ENCODE measurements at places on chromosomes 5 and 9.

GRCh38 chr9:26940779-26941178, 6.3 kb downstream of the PLAA start:
- no peak for DNase-seq

DNA sequence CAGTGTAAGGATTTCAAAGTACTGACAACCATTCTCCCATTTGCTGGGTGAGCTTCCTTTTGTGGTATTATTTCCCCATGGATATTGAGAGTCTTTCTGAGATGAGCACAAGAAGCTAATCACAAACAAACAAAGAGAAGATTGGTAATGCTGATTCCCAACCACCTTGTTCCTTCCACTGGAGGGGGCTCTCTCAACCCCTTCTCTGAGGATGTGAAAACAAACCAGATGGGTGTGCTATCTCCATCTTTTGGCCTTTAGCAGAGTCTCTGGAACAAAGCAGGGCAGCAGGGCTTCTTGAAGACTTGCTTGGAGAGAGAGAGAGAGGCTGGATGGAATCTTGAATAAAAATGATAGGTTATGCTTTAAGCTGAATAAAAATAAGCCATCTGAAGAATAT, 576.7 kb upstream of the ZNF462 start:
- no peak for DNase-seq

DNA sequence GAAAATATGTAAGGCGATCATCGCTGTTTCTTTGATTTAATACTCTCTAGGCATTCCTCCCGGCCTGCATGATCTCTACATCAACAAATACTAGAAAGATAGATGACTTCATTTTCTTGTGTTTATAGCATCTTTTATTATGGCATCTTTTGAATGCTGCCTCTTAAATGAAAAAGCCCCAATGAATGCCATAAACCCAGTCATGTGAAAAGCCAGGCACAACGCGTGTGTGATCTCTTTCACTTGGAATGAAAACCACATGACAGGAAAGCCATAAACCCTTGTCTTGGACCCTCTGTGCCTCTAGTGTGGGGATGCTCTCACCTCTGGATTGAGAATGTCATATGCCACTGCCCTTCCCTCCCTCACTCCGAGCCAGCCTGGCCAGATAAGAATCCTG, 476.2 kb downstream of the SEMA5A start:
- no peak for DNase-seq

DNA sequence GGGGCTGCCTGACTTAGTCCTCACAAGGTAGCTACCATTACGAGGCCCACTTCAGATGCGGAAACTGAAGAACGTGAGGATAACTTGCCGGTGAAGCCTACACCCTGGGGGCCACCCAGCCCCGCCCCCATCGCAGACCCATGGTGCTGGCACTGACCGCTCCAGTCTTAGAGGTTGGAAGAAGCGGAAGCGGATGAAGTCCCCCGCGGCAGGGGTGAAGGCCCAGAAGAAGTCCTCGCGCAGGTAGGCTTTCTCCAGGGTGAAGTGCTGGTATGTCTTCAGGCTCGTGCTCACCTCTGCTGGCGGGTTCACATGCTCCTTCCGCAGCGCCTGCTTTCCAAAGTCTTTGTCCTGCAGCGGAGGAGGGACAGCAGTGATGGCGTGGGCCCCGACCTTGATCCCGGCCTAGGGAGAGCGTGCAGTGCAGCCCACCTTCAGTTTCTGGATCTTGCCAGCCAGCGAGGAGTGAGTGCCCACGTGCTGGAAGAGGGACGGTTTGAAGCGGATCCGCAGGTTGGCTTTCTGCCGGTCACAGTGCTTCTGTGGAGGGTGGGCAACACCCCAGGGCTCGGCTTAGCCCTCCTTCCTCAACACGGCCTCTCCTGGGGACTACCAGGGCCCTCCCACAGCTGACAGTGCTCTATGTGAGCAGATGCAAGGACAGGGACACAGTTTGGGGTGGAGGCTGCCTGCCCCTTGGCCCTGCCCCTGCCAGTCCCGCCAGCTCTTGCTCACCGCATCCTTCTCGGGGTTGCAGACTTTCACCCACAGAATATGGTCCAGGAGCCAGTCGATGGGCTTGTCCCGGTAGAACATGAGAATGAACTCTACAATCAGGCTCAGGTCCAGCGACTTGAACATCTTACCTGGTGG, 5.2 kb downstream of the LTC4S start:
- DNase-seq, result no peak

GRCh38 chr9:97502222-97502983, 937 bp downstream of the TMOD1 start:
- DNase-seq, result no peak

GRCh38 chr5:141031006-141031405, 20.2 kb upstream of the PCDHB1 start:
- no peak for DNase-seq

DNA sequence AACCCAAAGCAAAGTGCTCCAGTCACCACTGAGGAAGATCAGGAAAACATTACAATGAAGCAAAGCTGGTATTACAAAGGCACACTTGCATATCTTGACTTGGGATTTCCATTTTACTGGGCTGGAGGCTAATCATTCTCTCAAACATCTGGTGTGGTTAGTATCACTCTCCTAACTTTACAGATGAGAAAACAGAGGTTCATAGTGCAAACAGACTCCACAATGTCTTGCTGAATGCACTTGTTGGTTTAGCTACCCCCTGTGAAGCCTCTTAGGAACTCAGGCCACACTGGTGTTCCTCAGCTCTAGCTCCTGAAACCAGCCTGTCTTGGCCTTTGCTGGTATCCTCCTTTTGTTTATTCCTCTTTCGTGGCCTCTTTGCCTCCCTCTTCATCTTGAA, 29.5 kb upstream of the SMAD5 start:
- DNase-seq, result no peak

- DNase-seq, result no peak
Measured at GRCh38 chr9:126275386-126276001, 51.1 kb upstream of the MVB12B start.

DNA sequence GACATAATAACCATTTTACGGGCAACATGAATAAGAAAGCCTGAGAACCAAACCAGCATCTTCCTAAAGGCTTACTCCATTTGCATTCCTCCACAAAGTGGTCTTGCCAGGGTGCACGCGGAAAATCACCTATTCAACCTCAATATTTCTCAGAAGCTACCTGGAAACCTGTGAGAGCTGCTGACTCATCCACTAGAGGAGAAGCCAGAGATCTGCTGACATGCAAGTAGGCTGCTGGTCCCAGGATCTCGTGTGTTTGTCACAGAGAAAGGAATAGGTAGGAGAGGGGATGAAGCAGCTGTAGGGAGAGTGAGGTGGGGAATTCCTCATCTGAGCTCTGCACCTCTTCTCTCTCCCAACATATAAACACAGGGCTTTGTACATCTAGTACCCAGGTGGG, 138.1 kb downstream of the ADAMTS12 start:
- DNase-seq, result no peak

- no peak for DNase-seq
Measured at GRCh38 chr9:114538241-114538640, 33.0 kb upstream of the WHRN start.

- DNase-seq, result no peak
Measured at GRCh38 chr9:114460513-114461199, 44.6 kb downstream of the WHRN start.

Measured in AML-193 (cell line).